Fibroblast of skin of right biceps (primary cell): ENCODE measurements at places on chromosomes 2 and 18.
A peak's percentile ranks its signal among the peaks of the same experiment; 100 is the strongest.

- no peak for DNase-seq
Measured at GRCh38 chr18:58779529-58779928, 85.1 kb upstream of the ZNF532 start.

GRCh38 chr2:71299507-71299906 is 32.1 kb upstream of the ZNF638 start:
- DNase-seq, result peak; percentile 26

DNA sequence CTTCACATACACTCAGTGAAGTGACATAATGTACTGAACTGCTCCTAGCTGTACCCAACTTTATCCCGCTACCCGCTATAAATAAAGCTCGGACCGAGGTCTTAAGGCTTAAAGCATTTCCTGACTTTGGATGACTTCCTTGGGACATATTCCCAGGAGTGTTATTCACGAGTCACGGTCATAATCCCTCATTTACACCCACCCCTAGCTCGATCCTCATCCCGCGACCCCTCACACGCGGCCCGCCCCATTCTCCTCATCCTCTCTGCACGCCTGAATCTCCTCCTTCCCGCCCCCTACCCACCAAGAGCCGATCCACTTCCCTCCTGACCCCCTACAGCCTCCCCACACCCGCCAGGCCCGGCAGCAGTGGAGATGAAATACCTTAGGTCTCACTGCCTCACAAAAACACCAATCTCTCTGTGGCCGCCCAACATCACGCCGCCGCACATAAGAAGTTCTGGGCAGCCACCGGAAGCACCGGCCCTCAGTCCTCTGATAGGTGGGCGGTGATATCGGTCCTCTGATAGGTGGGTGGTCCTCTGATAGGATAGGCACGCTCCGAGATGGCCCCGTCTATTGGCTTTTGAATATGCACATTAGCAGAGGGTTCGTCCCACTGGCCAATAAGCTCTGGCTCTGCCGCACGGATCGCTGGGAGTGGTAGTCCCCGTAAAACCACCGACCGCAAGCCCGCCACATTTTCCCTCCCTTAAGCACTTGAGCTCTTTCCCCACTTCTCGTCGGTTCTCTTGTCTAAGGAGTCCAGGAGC is at the start of gene WDCP:
Gene WDCP (minus strand): TSS at position 462 of the 773 bp plus-strand sequence. CDS start 7,897 bp downstream, outside the sequence.
- DNase-seq, result peak; percentile 99

GRCh38 chr2:74576863-74577229 is 22.3 kb downstream of the DOK1 start:
- peak; percentile 86 for DNase-seq

DNA sequence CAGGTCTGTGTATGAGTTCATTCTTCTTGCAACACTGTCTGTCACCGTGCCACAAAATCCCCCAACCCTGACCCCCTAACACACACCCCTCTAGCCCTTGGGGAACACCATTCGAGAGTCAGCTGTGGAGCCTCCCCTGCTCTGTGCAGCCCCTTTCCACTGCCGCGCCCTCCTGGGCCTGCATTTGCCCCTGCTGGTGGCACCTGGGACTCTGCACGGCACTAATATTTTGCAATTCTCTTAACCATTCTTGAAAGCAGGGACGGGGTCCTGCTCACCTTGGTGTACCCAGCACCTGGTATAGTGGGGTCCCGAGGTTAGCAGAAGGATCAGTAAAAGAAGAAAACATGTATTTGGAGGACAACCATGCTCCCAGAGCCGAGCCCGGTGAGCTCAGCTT is 124.0 kb downstream of the HDAC4 start:
- DNase-seq, result no peak

DNA sequence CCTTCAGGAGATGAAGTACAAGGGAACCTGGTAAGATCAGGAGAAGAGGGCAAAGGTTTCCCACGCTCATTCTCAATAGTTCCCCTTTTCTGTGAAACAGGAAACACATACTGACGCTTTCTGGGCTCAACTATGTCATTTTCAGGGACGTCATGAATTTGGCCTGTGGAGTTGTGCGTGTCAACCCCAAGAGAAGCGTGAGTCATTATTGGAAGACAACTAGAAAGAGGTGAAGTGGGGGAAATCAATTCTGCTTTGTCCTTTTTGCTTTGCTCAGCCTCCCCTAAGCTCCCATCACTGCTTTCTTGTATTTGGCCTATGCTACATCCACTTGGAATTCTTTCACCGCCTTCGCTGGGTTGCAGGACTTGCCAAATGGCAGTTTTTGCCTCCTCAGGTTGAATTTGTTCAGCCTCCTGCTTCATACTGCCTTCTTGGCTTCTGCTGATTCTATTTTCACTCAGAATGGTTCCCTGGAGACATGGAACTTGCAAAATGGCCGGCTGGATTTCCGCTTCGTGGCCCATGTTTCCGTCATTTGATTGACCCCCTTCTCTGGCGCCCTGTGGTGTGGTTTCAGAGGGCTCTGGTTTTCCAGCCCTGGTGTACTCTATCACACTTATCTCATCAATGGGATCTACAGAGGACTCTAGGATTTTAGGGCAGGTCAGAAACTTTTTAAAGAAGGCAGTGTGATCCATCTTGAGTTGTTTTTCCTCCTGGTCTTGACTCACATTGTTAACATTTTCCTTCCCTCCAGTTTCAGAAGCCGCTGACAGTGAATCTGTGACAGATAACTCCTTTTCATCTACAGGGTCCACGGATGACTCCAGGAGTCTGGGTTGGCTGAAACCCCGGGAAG is 93.3 kb downstream of the ALPK2 start:
- peak; percentile 77 for DNase-seq

- DNase-seq, result no peak
Measured at GRCh38 chr2:10613263-10613662, 76.5 kb downstream of the NOL10 start.

GRCh38 chr2:74095632-74096031 is 52.1 kb downstream of the BOLA3 start:
- DNase-seq, result no peak

- peak; percentile 11 for DNase-seq
Measured at GRCh38 chr2:56448403-56449001, 264.7 kb downstream of the CCDC85A start.

DNA sequence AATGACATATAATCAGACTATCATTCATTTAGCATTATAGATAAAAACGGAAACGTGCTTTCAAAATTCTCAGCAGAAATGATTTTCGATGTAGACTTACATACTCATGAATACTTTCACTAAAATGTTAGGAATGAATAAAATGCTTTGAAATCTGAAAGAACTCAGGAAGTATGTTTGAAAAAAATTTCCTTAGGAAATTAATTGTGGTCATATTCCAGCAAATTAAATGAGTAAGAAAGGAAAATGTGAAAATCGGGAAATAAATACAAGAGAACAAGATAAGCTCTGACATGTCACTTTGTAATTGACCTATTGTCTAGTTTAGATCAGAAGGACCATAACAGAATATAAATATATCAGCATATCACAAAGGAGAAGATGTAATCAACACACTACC is 981.0 kb upstream of the CDH2 start:
- no peak for DNase-seq

DNA sequence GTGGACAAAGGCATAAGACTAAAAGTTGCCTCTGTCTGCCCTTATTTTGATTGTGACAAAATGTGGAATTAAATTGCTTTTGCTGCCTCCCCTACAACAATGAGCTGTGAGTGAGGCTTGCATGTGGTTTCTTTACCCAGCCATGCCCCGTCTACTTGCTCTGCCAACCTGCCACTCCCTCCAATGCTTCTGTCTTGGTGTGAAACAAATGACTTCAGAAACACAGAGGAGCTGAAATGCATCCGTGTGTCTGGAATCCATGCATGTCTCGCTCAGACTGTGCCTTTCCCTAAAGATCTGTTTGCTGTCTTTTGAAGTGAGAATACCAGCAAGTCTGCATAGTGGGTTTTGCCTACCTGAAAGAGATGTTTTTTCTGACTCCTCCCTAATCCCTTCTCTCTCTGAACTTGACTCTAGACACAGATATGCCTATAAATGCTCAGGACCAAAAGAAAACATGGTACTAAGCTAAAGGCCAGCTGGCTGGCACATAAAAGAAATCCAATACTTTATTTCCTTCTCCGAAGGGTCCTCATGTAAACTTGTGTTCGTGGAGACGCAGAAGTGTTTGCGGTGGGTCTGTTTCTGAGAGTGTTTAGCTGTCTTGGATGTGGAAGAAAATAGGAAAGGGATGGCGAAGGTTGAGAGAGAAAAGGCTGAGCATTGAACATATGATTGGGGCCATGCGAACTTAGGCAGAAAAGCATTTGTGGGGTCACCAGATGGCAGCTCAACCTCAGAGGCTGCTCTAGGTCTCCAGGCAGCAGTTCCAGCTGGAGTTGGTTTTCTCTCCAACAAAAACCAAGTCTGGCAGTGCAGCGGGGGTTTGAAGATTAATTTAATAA is 120.5 kb downstream of the CCBE1 start:
- no peak for DNase-seq

GRCh38 chr2:184597571-184597991 is 748 bp upstream of the ZNF804A start:
- DNase-seq, result peak; percentile 56

DNA sequence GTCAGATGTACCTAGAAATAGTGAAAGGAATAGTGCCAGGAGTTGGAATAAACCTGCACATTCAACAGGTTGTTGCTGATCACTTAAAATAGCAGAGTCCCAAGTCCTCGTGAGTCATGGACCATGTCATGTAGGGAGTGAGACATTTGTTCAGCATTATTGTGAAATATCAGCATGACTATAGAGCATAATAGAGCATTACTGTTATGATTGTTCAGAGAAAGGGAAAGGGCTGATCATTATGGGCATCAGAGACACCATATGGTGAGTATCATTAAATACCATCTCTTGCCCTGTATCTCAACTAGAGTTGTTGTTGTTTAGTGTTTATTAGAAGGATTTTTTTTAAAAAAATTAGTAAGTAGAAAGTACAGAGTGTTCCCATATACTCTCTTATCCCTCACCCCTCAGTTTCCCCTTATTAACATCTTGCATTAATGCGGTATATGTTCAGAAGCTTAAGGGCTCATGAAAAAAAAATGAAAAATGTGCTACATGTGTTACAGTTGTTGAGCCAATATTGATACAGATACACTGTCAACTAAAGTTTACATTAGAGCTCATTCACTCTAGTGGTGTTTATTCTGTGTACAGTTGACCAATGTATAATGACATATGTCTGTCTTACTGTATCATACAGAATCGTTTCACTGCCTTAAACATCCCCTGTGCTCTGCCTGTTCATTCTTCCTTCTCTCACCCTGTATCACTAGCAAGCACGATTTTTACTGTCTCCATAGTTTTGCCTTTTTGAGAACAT is 5.7 kb downstream of the ELAC1 start:
- DNase-seq, result peak; percentile 62

DNA sequence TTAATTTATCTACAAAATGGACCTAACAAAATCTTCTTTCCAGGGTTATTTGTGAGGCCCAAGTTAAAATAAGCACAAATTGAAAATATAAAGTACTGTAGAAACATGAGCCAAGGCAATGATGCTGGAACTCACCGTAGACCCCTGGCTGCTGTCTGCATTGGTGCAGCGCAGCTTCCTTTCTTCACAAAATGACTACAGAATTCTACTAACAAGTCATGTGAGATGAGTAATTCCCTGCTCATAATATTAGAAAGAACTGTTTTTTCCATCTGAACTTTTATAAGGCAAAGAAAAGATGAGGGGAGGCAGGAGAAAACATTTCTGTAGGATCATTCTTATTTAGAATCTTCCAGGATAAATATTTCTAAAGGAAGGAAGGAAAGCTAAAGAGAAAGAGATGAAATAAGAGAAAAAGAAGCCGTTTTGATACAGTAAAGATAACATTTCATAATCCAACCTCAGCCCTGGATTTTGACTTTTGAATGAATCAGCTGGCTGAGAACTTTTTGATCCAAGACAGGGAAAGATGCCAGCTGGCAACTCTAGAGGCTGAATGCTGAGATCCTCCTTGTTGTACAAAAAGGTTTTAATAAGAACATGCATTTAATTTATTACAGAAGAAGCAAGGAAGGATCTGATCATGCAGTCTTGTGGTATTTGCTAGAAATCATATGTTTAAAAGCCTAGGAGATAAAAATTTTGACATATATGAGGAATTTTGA is 183.9 kb upstream of the KLHL14 start:
- peak; percentile 79 for DNase-seq

- DNase-seq, result no peak
Measured at GRCh38 chr2:226813148-226813701, 13.6 kb upstream of the IRS1 start.

GRCh38 chr2:172177996-172178395 is 75.3 kb upstream of the DLX2 start:
- DNase-seq, result peak; percentile 74

- DNase-seq, result peak; percentile 25
Measured at GRCh38 chr2:20568501-20569463, 82.1 kb downstream of the HS1BP3 start.

GRCh38 chr2:184363213-184363612 is 235.1 kb upstream of the ZNF804A start:
- no peak for DNase-seq

GRCh38 chr18:65326805-65327204 is 424.0 kb upstream of the CDH7 start:
- no peak for DNase-seq

- peak; percentile 82 for DNase-seq
Measured at GRCh38 chr18:10121786-10122515, 208.1 kb downstream of the VAPA start.

- DNase-seq, result no peak
Measured at GRCh38 chr2:143146366-143146765, 17.1 kb downstream of the ARHGAP15 start.

GRCh38 chr2:233966388-233966787 is 49.2 kb downstream of the TRPM8 start:
- no peak for DNase-seq

- no peak for DNase-seq
Measured at GRCh38 chr18:13477147-13477683, 249.1 kb downstream of the FAM210A start.

- no peak for DNase-seq
Measured at GRCh38 chr2:64629875-64630274, 23.8 kb downstream of the SERTAD2 start.

DNA sequence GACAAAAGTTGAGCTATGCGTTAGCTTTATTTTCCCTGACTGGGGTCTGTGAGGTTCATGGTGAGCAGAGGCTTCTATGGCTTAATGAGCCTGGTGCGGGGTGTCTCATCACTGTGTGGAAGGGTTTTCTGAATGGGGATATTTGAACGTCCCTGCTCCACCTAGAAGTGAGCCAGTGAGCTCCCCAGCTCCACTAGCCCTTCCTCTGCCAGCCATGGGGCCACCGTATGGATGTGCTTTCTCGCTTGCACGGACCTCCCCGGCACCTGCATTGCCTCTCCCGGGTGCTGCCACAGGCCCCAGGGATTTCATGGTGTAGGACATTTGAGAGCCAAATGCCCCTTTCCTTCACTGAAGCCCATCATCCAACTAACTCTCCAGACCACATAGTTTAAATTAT is 37.8 kb downstream of the CYP26B1 start:
- no peak for DNase-seq

DNA sequence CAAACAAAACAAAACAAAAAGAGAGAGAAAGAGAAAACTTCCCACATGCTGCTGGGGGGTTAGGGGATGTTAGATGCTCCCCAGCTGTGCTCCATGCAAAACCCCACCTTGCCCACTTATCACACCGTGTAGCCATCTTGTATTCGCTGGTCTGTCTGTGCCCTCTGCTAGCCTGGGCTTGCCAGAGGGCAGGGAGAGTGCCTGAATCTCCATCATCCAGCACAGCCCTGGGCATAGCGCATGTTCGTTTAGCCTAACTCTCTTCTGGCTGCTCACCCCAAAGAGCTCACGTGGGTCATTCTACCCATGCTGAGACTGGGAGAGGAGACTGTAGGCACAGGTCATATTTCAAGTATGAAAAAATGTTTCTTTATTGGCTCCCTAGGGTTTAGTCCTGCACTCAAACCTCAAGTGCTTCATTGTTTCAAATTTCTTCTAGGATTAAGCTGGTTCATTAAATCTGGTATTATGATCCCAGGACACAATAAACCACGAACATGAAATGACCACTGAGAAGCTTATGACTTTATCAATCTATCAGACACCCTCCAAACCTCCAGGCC is 100.5 kb downstream of the KCNF1 start:
- DNase-seq, result no peak
